NK-92 treated with Interleukin-12 subunit alpha and Interleukin-12 subunit beta, amount 100 ng/mL, for 24 hours (cell line): ENCODE measurements at places on chromosomes 7 and 10.

DNA sequence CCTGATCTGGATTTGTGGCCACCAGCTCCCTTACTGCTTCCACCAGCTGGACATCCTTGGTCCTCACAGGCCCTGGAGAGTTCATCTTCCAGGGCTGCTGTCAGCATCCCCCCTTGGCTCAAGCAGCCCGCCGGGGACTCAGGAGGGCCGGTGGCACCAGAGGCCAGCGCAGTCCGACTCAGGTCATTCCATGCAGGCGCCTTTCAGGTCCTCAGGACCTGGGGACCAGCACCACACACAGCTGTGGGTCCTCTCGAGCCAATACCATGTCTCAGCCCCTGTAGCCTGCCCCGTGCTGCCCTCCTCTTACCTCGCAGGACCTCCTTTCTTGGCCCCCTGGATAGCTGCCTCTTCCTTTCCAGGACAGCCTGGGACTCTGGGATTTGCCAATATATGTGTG, 145.5 kb downstream of the BMS1 start:
- no peak for DNase-seq

DNA sequence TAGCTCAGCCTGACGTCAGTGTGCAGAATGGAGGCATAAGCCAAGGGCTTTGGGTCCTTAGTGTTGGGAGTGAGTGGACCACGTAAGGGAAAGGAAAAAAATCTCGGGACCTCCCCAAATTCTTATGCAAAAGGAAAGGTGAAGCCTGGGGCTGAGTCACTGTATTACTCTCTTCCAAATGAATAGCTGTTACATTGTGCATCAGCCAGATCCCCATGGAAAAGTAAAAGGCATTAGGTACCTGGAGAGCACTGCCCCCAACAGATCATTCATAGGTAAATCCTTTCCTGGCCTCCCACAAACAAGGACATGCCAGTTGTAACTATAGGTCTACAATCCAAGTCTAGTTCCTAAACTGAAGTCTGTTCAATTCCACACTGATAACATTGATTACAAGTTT, 170.5 kb downstream of the C1GALT1 start:
- no peak for DNase-seq

GRCh38 chr7:30436518-30436917, 42.1 kb downstream of the NOD1 start:
- no peak for DNase-seq

DNA sequence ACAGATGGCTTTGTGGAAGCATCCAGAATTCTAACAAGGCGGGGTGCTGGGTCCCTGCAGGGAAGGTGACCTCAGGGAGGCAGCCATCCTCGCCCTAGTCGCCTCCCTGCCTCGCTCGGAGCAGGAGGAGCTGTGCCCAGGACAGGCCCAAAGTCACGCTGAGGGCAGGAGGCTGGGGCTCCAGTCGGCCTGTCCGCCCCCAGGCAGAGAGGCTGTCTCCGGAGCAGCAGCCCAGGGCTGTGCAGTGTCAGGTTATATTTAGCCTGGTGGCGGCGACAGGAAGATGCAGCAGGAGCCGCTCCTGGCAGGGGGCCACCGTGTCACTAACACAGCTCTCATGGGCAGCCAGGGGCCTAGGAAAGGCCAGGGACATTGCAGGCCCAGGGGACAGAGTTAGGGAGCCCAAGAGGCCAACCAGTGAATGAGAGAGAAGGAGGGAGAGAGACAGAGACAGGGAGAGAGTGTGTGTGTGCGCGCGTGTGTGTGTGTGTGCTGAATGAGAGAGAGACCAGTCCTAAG, 13.5 kb downstream of the KCNH2 start:
- DNase-seq: no peak

DNA sequence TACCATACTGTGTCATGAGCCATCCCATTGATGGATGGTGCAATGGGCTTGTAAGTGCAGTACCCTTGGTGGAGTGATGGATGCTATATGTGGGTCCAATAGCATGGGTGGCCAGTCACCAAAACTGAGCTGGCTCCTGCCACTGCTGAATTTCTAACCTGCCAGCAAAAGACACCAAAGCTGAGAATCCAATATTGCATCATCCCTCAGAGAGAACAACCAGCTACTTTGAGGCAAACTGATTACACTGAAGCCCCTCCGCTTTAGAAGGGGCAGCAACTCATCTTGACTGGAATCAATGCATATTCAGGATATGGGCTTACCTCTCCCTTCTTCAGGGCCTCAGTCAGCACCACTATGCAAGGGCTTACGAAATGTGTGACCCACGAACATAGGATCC, 211.6 kb downstream of the DGKI start:
- no peak for DNase-seq

GRCh38 chr10:63286340-63286739, 153.2 kb downstream of the NRBF2 start:
- DNase-seq: no peak

DNA sequence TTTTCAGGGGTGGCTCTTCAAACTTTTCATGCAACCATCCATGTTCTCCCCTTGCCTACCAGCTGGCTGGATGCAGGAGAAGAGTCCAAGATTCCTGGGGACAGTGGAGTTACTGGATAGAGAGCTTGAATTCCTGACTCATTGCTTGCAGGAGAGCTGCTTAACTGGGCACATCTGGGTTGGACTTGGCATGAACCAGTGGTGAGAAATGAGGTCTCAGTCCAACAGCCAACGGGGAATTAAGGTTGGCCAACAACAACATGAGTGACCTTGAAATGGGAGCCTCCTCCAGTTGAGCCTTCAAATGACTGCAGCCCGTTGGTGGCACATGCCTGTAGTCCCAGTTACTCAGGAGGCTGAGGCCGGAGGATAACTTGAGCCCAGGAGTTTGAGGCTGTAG, 58.1 kb upstream of the OPN4 start:
- DNase-seq: no peak

DNA sequence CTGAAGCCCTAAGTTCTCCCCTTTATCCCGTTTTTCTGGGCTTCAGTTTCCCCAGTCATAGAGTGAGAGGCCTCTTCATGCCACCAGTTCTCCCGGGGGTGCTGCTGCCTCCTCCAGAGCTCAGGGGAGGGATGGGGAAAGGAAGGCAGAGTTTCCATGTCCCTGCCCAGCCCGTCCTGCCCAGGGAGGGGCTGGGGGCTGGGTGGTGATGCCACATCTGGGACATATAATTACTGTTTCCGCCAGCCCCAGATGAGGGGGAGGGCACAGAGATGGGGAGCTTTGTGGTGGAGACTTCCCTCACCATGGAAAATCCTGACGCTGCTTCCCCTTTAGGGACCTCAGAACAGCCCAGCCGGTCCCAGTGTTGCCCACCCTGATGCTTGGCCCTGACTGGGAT, 4.1 kb downstream of the AQP1 start:
- no peak for DNase-seq

- no peak for DNase-seq
These were observed 27.0 kb downstream of the ADRB1 start for GRCh38 chr10:114070710-114071109.

DNA sequence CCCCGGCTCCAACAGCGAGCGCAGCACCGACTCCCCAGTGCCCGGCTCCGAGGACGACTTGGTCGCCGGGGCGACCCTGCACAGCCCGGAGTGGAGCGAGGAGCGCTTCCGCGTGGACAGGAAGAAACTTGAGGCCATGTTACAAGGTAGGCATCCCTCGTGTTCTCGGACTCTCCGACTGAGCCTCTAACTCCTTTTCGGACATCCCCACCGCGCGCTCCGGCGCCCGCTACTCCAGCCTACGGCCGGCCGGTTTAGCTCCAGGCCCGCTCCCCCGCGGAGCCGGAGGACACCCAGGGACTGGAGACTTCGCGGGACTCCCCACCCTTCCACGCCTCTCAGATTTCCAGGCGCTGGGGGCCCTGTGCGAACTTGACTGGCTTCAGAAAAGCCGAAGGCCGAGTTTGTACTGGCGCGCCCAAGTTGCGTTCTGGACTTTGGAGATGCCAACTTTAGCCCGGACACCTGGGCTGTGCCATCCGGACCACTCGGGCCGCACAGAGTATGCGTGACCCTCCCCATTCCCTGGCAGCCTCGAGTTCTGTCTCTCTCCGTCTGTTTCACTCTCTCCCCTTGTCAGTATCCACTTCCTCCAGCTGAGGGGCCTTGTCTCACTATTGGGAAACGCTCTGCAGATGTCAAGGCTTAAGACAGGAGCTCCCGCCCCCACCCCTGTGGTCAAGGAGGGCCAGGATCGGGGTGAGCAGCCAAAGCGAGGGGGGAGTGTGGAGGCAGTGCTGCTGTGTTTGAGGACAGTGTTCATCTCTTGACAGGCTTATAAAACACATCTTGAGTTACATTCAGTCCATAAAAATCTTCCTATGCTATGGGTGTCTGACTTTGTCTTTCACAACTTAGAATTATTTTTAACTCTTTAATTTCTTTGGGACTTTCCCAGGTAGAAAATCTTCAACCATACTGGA, 777 bp downstream of the BICC1 start:
- no peak for DNase-seq

- no peak for DNase-seq
These were observed 31.7 kb upstream of the GALNTL5 start for GRCh38 chr7:151924508-151924907.

GRCh38 chr10:127442220-127442525, 106.9 kb upstream of the NPS start:
- no peak for DNase-seq

DNA sequence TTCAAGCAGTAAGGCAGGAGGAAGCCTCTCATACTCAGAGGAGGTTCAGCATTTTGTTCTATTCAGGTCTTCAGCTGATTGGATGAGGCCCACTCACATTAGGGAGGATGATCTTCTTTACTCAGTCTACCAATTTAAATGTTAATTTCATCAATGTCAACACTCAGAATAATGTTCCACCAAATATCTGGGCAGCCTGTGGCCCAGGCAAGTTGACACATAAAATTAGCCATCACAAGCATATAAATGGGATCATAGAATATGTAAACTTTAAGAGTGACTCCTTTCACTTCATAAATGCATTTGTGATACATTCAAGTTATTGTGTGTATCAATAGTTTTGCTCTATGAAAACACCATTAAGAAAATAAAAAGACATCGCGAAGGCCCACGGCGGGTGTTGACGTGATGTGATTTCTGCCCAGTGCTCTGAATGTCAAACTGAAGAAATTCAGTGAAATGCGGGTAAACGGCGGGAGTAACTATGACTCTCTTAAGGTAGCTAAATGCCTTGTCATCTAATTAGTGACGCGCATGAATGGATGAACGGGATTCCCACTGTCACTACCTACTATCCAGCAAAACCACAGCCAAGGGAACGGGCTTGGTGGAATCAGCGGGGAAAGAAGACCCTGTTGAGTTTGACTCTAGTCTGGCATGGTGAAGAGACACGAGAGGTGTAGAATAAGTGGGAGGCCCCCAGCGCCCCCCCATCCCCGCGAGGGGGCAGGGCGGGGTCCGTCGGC, 536.1 kb upstream of the AUTS2 start:
- no peak for DNase-seq

GRCh38 chr7:146659732-146660131, 543.1 kb downstream of the CNTNAP2 start:
- DNase-seq: no peak

DNA sequence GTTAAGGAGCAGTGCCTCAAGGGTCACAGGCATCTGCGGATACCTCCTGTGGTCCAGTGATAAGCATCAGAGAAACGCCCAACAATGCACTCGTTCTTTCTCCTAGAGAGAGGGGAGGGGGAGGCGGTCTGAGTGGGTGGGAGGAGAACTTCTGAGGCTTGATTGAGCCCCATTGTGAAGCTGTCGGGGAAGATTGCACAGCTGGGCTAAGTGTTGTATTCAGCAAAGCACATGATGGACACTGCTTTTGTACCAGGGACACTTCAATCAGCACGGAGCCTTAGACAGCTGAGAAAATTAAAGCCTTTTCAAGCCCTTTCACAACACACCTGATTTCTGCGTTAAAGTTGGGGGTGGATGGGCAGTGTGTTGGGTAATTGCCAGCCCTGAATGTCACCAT, 230.3 kb upstream of the GHITM start:
- DNase-seq: no peak

- no peak for DNase-seq
These were observed at the start of gene TMEM139 for GRCh38 chr7:143284591-143285469. Gene TMEM139 (plus strand): TSS chr7:143284958. CDS start chr7:143285958, 1,000 bp downstream.

- no peak for DNase-seq
These were observed 21.4 kb downstream of the CREB5 start for GRCh38 chr7:28433699-28434219.

DNA sequence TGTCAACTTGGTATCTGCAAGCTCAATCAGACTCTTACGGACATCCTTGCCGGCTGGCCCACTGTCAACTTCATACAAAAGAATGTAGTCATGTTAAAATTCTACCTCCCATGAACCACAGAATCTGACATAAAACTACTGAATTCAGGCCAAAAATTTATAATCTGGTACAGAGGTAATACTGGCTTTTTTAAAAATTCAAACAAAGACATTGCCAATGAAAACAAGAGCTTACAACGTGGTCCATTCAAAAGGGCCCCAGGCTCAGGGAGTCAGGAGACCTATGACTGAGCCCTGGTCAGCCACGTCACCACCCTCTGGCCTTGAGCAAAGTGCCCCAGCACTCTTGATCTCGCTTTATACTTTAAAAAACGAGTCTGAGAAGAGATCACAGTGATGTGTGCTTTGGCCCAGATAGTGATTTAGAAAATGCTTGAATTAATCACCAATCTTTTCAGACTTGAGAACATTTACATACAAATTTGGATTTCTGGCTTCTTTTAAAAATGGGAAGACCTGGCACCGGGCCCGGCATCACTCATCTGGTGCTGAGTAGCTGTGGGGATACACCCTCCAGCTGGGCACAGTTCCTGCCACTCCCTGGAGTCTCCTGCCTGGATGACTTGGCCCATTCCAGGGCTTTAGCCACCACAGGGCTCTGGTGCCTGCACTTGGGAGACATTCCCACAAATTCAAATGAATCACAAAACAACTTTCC, 94.1 kb downstream of the PIP4K2A start:
- no peak for DNase-seq

DNA sequence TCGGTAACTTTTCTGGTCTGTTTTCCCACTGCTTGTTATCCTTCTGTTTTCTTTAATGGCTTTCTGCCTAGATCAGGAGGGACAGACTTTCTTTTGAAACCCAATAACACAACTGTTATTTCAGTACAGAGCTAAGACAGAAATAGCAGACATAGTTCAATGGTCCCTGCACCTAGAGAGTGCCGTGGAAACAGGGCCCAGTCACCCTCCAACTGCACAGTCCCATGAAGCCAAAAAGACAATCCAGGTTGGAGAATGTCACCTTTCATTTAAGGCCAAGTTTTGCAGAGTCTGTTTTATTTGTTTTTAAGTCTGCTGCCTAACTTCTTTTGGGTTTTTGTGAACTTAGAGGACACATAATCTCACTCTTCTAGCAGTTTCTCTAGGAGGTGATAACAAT, 2.5 kb downstream of the AIMP2 start:
- no peak for DNase-seq

- DNase-seq: no peak
These were observed 997 bp upstream of the LDB1 start for GRCh38 chr10:102120991-102121738.
